D721Med (cell line): ENCODE measurements at places on chromosomes 3 and 15.

DNA sequence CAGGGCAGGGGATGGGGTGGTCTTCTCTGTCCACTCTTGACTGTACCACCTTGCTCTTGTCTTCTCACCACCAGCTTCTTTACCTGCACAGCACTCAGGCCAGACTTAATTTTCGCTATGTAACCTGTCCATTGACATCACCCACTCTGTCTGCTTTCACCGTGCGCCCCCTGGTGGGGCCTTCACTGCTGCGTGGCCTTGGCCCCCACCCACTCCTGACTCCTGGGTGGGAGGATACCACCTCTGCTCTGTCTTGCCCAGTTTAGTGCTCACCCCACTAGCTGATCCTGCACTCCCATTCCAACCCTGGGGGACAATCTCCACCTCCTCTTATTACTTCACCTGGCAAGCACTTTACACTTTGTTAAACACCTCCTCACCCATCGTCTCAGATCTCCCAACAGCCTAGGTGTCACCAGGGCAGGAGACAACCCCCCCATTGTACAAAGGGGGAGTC, 17.7 kb downstream of the PTH1R start:
- DNase-seq: peak; percentile 54

DNA sequence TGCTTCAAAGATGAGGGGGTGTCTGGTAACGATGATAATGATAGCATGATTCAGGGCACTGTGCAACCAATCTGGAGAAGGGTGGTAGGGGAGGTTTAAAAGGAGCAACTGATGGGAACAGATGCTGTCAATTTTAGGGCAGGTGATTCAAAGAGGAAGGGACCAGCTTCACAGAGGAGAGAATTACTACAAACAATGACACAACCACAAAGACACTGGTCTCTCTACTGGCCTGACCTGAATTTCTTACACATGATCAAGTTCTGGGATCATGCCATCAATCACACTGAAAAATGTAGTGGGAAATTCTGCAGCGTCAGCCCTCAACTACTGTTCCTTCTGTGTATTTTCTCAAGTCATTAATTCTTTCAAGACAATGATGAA, 2.6 kb upstream of the CDV3 start:
- DNase-seq: no peak

- no peak for DNase-seq
Measured at GRCh38 chr3:173785004-173785403, 387.5 kb downstream of the NLGN1 start.

- DNase-seq: no peak
Measured at GRCh38 chr3:50174517-50174895, 16.9 kb upstream of the GNAT1 start.

DNA sequence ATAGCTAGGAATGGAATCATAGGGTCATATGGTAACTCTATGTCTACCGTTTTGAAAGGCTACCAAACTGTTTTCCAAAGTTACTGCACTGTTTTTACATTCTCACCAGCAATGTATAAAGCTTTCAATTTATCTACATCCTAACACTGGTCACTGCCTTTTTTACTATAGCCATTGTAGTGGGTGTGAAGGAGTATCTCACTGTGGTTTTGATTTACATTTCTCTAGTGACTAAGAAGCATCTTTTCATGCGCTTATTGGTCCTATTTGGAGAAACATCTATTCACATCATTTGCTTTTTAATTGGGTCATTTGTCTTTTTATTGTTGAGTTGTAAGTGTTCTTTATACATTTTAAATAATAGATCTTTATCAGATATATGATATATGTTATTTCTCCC, 53.3 kb downstream of the PIK3R4 start:
- DNase-seq: no peak

DNA sequence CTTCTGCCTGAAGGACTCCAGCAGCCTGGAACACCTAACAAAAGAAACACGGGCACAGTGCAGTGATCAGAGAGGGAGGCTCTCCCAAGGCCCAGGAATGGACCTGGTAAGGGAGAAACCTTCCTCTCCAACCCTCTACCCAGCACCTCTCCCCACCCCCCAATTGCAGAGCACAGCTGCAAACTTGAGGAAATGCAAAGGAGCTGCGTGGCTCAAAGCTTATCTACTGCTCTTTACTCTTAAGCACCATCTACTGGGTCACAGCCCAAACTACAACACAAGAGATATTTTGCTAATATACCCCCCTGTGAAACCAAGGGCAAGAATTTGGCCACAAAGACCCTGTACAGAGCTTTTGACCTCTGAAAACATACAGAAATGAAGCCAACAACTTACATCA, 328.3 kb downstream of the OXSM start:
- no peak for DNase-seq
